T-helper 17 cell (primary cell): ENCODE measurements at places on chromosomes 11 and 22.

- DNase-seq: no peak
Observed at GRCh38 chr22:50222508-50222907, 21.7 kb downstream of the SELENOO start.

- DNase-seq: no peak
Observed at GRCh38 chr11:66646828-66647227, 8.3 kb downstream of the RBM4 start.

GRCh38 chr11:32706985-32707741 lies 87.3 kb downstream of the CCDC73 start:
- no peak for DNase-seq

GRCh38 chr11:94342250-94342649 lies 37.9 kb downstream of the IZUMO1R start:
- DNase-seq: no peak

DNA sequence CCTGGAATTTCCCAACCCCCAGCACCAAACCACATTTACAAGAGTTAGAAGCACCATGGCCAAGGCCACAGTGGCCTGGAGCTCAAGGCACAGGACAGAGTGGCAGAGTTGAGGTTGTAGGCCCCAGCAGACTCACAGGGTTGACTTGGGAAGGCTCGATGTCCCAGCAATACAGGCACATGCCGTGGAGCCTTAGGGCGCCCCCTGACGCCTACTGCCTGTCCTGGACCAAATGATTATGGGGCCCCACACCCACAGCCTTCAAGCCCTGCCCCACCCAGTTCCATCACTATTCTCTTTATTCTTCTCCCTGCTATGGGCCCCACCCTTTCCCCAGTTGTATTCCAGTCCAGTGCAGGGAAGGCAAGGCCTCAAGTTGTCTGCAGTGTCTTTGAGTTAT lies at the start of gene CCDC179:
TSS of gene CCDC179 (minus strand) at position 234 of the 400 bp plus-strand sequence. CDS start at position 181, 53 bp downstream.
- DNase-seq: no peak

- no peak for DNase-seq
Observed at GRCh38 chr11:30508594-30508993, 77.6 kb downstream of the MPPED2 start.

DNA sequence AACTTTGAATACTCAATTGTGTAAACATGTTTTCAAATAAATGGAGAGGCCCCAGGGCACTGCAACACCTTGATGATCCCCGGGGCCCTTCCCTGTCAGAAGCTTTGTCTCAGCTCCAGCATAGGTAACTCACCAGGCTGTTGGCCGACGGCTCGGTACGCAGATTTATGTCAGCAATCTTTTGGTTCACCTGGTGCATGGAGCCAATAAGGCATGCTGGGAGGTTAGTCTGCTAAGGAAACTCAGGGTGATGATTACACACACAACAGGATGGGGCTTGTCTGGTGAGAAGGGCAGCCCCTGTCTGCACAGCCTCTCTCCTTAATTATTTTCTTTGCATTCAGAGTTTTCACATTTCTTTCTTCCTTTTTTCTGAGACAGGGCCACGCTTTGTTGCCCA lies 10.8 kb downstream of the FAM227A start:
- DNase-seq: no peak

- peak; percentile 20 for DNase-seq
Observed at GRCh38 chr22:17842386-17842785, 68.1 kb upstream of the BID start.

- no peak for DNase-seq
Observed at GRCh38 chr11:3044004-3044403, 13.2 kb downstream of the CARS1 start.
